Caudate nucleus (tissue), 63 donors: ENCODE measurements at places on chromosomes 16 and 17.

DNA sequence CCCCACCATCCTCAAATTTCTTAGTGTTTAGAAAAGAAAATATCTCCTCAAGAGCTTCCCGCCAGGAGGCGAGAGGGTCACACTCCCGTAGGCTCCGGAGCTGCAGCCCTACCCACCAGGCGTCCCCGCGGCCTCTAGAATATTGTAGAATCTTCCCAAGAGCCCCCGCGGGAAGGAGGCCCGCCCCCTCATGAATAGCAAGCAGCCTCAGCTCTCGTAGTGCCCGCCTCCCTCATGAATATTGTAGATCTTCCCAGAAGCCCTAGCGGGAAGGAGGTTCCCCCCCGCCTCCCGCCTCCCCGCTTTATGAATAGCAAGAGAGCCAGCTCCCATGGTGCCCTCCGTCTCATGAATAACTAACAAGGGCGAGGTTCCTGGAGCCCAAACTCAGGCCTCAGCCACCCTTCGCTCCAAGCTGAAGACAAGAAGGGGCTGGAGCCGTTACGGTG is at the start of gene FBXO47:
Gene FBXO47, minus strand, starts transcription at position 114 of the 449 bp plus-strand sequence. CDS start 4,378 bp downstream, outside the sequence.
- peak; percentile 89 for DNase-seq

- DNase-seq = no peak
Measured at GRCh38 chr17:17518014-17518413, 21.8 kb upstream of the RASD1 start.

- no peak for DNase-seq
Measured at GRCh38 chr17:4008082-4008435, 43.8 kb upstream of the ATP2A3 start.

- no peak for DNase-seq
Measured at GRCh38 chr17:74016461-74016860, 187.0 kb upstream of the RPL38 start.

- no peak for DNase-seq
Measured at GRCh38 chr16:79155904-79156303, 444.6 kb downstream of the MAF start.

- peak; percentile 21 for DNase-seq
Measured at GRCh38 chr17:76695059-76695831, 15.5 kb downstream of the MXRA7 start.

DNA sequence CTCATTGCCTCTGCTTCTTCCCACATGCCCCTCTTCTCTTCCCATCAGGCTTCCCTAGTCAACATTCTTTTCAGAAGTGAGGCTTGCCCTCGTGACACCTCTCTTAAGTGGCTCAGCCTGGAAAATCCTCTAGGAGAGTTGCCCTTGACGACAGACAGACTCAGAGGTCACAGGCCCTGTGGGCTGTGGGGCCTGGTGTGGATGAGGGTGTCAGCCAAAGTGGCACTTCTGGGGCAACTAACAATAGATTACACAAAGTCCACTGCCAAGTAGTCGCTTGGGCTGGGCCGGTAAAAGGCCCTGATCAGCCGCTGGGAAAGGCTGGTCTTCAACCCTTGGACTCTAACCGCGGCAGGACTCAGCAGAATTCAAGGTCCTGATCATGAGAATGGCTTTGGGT is 33.7 kb upstream of the METTL16 start:
- DNase-seq = no peak

- DNase-seq = no peak
Measured at GRCh38 chr17:81346908-81347349, 48.3 kb upstream of the BAHCC1 start.

GRCh38 chr16:59144841-59145240 is 410.7 kb upstream of the GOT2 start:
- no peak for DNase-seq

GRCh38 chr16:57756424-57757325 is 21.1 kb downstream of the KATNB1 start:
- DNase-seq = no peak

GRCh38 chr16:23876256-23876896 is 40.6 kb downstream of the PRKCB start:
- DNase-seq = no peak

GRCh38 chr17:31591924-31592323 is 200.4 kb downstream of the RAB11FIP4 start:
- no peak for DNase-seq

- no peak for DNase-seq
Measured at GRCh38 chr16:72987480-72987901, 60.4 kb downstream of the ZFHX3 start.

GRCh38 chr17:82152114-82152513 is 54.1 kb upstream of the FASN start:
- DNase-seq = no peak

DNA sequence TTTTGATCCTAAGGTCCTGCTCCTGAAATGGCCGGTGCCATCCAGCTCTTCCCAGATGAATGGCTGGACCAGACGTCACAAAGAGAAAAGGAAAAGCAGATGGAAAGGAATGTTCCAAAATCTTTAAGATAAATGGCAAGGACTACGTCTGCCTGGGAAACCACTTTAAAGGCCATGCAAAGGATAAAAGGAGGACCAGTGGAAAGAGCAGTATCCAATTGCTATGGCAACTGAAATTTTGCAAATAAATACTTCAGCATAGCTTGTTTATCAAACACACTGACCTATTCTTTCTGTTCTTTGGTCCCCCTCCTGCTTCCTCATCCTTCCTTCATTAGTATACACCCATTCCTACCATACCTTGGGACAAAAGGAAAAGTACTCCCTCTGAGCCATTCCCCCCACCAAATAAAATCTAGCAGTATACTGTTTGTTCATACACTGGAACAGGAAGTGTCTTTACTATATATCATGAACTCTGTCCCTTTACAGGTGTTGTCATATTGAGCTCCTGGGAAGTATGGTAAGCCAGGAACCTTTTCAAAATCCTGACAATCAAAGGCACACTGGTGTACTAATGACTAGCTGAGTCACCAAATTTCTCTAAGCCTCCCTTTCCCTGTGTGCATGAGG is 37.2 kb upstream of the NUFIP2 start:
- no peak for DNase-seq

- no peak for DNase-seq
Measured at GRCh38 chr17:55233840-55234239, 30.9 kb upstream of the HLF start.

- no peak for DNase-seq
Measured at GRCh38 chr17:9973669-9974447, 68.8 kb upstream of the RCVRN start.

DNA sequence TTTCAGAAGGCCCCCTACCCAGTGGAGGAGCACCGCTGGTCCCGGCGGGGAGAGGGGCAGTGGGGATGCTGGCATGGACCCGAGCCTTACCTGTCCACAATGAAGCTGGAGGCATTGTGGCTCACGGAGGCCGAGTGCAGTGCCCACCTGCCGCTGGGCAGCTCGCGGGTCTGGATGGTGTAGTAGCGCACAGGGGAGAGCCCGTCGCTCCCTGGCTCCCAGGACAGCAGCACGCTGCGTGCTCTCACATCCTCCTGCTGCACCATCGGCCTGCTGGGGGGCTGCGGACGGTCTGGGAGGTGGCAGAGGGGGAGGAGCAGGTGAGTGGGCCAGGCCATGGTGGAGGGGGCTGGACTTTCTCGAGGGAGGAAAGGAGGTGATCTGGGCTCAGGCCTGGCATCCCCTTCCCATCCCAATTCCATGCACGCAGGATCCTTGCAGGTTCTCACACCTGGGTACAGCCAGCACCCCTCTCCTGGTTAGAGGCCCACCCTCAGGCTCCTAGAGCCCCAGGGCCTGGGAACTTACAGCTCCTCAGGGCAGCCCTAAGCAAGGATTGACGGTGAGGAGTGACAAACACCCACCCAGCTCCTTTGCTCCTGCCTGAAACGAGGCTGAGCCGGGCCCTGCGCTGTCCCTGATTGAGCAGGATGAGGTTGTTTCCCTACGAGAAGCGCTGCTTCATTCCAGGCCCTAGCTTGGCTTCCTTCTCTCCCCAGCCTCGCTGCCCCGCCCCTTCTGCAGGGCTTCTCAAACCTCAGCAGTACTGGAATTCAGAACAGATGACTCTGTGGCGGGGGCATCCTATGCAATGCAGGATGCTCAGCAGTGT is 76.2 kb upstream of the CDC42EP4 start:
- no peak for DNase-seq

DNA sequence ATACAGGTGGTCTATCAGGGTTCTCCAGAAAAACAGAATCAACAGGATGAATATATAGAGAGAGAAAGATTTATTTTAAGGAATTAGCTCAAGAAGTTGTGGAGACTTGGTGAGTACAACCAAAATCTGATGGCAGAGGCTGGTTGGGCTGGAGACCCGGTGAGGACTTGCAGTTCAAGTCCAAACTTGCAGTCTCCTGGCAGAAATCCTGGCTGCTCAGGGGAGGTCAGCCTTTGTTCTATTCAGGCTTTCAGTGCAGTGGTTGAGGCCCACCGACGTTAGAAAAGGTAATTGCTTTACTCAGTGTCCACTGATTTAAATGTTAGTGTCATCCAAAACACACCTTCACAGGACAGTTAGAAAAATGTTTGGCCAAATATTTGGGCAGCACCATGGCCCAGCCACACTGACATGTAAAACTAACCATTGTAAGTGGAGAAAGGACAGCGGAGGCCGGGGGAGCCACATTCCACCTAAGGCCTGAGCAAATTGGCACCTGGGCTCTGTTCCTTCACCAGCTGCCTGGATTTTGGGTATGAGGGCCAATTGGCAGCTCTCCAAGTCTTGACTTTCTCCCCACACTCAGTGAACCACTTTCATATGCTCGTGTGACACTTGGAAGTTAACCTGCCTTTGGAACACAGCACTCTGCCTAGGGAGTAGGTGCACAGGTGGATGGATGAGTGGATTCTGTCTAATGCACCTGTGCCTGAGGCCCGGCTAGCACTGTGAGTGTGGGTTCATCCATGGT is 54.7 kb downstream of the CACNG5 start:
- no peak for DNase-seq

GRCh38 chr16:2246301-2246885 is 5.0 kb downstream of the ECI1 start:
- DNase-seq = no peak

- no peak for DNase-seq
Measured at GRCh38 chr17:10127819-10128425, 70.5 kb downstream of the GAS7 start.

- DNase-seq = no peak
Measured at GRCh38 chr17:51706093-51706492, 445.7 kb downstream of the UTP18 start.

DNA sequence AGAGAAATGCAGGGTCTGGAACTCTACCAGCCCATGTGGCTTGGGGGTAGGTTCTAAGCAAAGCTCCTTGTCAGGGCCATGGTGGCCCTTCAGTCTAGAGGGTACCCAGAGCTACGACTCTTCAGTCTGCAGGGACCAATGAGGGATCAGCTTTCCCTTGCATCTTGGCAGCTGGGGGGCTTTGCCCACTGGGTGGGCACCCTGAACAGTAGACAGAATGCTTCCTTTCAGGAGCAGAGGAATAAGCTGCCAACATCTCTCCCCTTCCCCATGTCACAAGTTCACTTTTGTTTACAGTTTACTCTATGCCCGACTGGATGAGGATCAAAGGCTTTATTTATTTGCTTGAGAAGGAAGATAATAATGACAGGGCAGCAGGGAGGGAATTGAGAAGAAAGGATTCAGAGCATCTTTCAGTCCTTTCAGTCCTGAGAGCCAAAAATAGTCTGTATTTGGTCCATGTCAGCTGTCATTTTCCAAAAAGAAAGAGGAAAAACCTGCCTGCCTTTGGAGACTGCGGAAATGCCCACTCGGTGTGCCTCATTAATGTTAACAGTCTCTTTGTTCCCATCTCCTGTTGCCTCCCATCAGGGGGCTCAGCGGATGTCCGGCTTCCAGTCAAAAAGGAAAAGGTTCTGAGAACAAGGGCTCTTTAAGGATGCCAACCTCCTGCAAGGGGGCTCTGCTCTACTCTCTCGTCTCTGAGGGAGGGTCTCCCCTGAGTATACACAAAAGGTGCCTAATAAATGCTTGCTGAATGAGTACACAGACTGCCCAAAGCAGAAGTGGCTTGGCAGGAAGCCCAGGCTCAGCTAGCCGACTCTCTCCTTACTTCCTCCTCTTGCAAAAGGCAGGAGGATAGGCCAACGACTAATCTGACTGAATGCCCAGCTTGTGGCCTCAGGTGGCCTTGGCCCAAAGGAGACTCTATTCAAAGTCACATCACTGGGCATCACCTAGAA is 17.1 kb downstream of the TRAF4 start:
- peak; percentile 53 for DNase-seq

GRCh38 chr16:65809627-65810026 is 556.9 kb upstream of the CDH5 start:
- DNase-seq = no peak

GRCh38 chr16:72975809-72976437 is 72.0 kb downstream of the ZFHX3 start:
- DNase-seq = no peak

- DNase-seq = no peak
Measured at GRCh38 chr17:34638526-34639260, 59.3 kb downstream of the TMEM132E start.

- DNase-seq = no peak
Measured at GRCh38 chr16:87060034-87060986, 256.9 kb downstream of the C16orf95 start.

- no peak for DNase-seq
Measured at GRCh38 chr16:85568519-85568918, 44.6 kb upstream of the GSE1 start.

DNA sequence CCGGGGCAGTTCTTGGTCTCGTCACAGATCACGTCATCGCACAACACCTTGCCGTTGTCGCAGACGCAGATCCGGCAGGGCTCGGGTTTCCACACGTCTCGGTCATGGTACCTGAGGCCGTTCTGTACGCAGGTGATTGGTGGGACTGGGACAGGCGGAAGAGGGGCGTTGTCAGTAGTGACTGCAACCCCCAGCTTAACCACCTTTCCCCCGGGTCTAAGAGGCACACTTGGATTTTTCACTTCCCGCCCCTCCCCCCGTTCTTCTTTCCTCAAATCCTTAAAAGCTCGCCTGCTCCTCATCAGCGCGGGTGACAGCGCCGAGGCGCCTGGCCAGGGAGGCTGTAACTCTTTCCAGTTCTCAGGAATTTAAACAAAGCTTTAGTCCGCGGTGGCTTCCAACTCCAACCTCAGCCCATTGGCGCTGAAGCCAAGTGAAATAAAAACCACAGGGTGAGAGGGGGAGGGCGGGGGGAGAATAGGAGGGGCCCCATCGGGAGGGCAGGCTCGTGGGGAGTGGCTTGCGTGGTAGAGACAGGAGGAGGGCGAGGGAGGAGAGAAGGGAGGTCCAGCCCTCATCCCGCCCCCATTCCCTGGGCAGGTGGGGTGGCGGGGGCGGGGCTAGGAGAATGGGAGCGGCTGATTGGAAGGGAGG is 1.5 kb downstream of the COL1A1 start:
- no peak for DNase-seq

GRCh38 chr17:15941781-15942180 is 3.1 kb upstream of the ADORA2B start:
- no peak for DNase-seq

GRCh38 chr17:70336411-70336810 is 167.1 kb downstream of the KCNJ2 start:
- DNase-seq = no peak

DNA sequence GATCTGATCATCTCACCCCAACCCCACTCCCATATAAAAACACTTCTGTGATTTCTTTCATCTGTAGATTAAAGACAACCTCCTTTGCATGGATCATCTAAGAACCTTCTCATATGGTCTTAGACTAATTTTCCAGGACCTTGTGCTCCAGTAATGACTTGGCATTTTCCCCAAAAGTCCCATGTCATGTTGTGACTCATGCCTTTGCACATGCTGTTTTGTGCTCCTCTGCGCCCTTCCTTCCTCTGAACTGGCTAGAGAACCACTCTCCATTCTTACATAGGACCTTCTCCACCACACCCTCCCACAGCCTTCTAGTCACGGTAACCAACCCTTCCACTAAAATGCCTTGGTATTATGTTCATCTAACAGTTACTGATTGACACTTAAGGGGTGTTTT is 99.5 kb upstream of the AXIN2 start:
- no peak for DNase-seq

- DNase-seq = no peak
Measured at GRCh38 chr16:87108941-87109340, 208.3 kb downstream of the C16orf95 start.
